ENCODE measurements at places on chromosomes 5 and 9. TPM values are rescaled to one million over a fixed set of nuclear protein-coding genes. Genes with fewer than 3 reads are reported as not detected.

The PCDHGC4 gene
- 2.2 TPM for total RNA-seq

The FOXI1 gene
- not detected for total RNA-seq

The SLC23A1 gene
- total RNA-seq: 2.8 TPM

DNA sequence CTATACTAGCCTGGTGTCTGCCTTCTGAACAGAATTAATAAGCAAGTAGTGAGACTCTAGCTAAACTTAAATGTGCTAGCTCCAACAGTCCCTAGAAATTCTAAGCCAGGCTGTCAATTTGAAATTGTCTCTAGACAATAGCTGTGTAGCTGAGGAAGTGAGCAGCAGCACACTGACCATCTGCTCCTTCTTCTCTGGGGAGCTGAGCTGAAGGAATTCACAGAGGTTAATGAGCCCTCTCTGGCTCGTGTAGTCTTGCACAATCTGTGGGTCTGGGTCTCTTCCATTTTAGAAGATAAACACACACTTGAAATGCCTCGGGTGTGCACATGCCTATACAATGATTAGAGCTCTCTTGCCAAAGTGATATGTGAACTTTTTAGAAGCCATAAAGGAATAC lies 63.5 kb upstream of the BARX1 start:
- no peak for DNase-seq

- no peak for DNase-seq
Measured at GRCh38 chr5:87132696-87133095, 135.0 kb upstream of the RASA1 start.

DNA sequence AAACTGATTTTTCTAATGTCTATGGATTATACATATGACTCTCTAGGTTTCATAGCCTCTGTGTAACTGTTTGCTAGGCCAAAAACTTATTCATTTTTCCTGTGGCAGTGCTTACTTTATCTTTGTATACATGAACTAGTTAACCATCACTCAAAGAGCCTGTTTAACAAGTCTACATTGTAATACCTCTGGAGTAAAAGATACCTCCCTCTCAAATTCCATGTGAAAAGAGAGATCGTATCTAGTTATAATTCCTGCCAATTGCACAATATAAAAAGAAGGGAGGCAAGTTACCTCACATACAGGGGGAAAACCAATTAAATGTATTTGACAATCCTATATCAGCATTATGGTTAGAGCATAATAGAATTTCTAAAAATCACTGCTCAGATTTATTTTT lies 271.9 kb upstream of the ST8SIA4 start:
- no peak for DNase-seq

GRCh38 chr5:157109744-157110143 lies 900 bp upstream of the HAVCR2 start:
- DNase-seq: no peak

GRCh38 chr5:169025491-169025890 lies 275.4 kb downstream of the SLIT3 start:
- no peak for DNase-seq
